ENCODE measurements at places on chromosomes 5 and 9.

DNA sequence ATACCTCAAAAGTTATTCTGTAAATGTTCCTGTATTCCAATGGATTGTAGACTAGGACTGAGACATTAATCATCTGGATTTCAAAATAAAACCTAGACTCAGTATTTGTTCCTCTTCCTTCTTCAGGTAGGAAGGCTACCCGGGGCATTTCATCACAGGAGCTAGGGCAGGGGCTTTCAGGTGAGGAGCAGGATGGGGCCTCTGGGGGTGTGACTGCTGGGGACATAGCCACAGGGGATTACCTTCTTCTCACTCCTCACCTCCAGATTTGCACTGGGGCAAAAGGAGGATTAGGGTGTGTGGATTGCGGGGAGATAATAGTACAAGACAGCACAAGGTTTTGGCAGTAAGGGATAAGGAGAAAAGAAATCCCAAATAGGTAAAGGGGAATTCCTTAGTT is 37.9 kb upstream of the SRP19 start:
- no peak for DNase-seq

DNA sequence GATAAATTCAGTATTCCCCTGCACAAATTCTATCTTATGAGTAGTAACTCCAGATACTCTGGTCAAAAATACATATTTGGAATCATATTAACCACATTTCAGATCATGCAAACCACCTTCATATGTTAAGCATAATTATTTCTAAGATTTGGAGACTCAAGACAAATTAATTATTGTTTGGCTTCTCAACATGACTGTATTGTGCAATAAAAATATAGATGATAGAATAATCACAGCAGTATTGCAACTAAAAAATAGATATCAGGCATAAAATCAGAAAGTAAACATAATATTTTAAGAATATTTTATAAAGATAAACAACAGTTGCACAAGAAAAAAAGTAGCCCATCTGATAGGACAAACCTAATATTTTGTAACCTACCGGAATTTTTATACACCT is 1767.6 kb upstream of the NUDT12 start:
- DNase-seq = no peak

- DNase-seq = no peak
Observed at GRCh38 chr5:1172670-1173404, 28.6 kb upstream of the SLC6A19 start.

- no peak for DNase-seq
Observed at GRCh38 chr5:93611273-93611975, 28.4 kb downstream of the NR2F1 start.

DNA sequence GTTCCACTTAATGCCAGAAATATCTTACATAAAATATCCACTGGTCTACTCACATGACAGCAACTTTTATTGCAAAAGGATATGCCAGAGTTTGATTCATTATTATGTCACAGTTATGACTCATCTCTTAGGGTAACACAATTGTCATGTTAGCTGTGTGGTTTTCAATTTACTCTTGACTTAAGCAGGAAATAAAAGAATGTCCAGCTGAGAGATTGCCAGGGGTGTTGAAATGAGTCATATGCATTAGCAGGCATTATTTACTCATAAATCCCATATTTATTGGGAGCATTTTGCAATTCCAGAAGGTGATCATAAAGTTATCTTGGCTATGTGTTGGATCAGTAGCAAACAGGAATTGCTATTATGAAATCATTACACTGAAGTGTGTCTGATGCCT is 1164.6 kb upstream of the CDH18 start:
- DNase-seq = peak; percentile 5

Measured in HFFc6 (cell line).